SW 1271 (cell line): ENCODE measurements at places on chromosomes 2 and 18.

- no peak for DNase-seq
These were observed 792.7 kb downstream of the RNF144A start for GRCh38 chr2:7709907-7710306.

GRCh38 chr2:23436346-23437098 is 51.5 kb downstream of the KLHL29 start:
- no peak for DNase-seq

DNA sequence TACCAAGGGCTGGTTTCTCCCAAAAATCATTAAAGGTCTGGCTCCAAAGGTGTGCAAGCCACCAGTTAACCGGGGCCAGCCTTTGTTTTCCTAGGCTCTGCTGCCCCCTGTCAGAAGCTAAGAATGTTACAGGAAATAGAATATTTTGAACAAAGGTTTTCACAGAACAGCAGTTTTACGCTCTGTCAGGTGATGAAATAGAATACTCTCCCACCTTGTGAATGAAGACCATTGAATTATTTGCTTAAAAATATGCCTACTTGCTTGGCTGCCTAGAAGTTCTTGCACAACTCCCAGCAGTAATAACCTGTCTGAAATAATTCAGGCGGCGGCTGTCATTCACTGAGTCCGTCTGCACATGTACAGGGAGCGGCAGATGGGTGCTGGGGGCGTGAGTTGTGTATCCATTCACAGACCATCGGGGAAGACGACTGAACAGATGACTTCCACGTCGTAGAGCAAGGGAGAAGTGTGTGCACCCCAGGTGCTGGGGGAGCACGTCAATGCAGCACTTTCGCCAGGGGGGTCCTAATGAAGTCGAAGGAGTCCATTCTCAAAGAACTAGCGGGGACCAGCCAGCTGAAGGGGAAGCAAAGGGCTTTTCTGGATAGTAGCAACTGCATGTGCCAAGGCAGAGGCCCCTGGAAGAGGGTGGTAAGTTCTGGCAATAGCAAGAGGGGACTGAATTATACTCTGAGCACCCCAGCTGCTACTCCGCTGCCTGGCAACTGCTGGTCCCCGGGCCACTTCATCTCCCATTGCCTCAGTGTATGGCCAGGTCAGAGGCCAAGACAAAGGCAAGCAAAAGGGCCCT is 56.1 kb downstream of the SF3B1 start:
- DNase-seq, result peak; percentile 48

GRCh38 chr2:55946793-55947192 is 23.2 kb upstream of the EFEMP1 start:
- DNase-seq, result no peak

- no peak for DNase-seq
These were observed 329.7 kb downstream of the PDE11A start for GRCh38 chr2:177742851-177743250.

- no peak for DNase-seq
These were observed 29.4 kb upstream of the NCOA1 start for GRCh38 chr2:24461685-24462084.

GRCh38 chr2:158717366-158718195 is 77.5 kb upstream of the DAPL1 start:
- no peak for DNase-seq

- no peak for DNase-seq
These were observed 28.2 kb downstream of the SERTAD2 start for GRCh38 chr2:64625299-64626145.

DNA sequence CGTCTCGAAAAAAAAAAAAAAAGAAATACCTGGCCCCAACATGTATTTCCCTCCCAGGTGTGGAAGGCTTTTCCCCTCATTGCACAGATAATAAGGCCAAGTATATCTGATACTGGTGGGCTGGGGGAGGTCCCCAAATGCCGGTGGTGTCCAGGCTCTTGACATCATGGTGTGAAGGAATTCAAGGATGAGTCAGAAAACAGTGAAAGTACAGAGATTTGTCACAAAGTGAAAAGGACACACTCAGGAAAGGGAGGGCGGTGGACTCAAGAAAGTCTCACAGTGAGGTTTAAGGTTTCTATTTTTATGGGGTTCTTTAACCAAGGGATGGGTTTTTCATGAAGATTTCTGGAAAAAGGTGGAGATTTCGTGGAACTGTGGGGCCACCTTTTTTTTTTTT is 37.8 kb upstream of the FZD5 start:
- no peak for DNase-seq

GRCh38 chr18:48934415-48934722 is 16.4 kb downstream of the SMAD7 start:
- no peak for DNase-seq

DNA sequence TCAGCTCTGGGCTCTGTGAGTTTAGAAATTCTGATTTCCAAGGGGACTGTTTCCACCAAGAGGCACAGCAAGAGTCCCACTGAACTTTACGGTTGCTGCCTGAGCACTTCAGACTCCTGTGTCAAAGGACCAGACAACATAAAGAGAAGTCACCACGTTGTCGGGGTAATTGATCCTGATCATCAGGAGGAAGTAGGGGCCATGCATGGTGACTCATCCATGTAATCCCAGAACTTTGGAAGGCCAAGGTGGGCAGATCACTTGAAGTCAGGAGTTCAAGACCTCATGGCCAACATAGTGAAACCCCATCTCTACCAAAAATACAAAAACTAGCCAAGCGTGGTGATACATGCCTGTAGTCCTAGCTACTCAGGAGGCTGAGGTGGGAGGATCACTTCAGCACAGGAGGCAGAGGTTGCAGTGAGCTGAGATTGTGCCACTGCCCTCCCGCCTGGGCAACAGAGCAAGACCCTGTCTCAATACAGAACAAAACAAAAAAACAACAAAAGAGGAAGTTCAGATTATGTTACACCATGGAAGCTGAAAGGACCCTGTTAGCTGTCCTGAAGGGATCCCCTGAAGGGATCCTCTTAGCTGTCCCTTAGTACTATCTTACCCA is 9.4 kb upstream of the ASXL2 start:
- DNase-seq, result no peak

DNA sequence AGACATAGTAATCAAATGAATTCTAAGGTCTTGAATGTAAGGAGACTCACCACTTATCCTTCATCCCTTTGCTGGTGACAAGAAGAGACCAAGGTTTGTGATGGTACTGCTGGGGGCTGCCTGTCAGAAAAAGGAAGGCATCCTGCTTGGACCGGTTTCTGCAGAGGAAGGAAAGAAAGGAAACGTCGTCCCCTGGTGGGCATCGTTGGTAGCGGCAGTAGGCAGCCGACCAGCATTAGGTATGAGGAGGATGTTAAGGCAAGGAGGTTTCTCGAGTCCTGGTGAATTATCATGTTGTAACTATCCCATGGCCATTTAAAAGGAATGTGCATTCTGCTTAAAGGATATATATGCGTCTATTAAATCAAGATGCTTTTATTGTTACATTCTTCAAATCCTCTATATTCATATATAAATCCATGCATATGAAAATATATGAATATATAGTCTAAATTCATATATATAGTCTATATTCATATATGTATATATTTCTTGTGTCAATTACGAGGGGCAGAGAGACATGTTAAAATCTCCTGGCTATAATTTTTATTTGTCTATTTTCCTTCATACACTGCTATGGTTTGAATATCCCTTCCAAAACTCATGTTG is 94.4 kb upstream of the TGFA start:
- peak; percentile 19 for DNase-seq

DNA sequence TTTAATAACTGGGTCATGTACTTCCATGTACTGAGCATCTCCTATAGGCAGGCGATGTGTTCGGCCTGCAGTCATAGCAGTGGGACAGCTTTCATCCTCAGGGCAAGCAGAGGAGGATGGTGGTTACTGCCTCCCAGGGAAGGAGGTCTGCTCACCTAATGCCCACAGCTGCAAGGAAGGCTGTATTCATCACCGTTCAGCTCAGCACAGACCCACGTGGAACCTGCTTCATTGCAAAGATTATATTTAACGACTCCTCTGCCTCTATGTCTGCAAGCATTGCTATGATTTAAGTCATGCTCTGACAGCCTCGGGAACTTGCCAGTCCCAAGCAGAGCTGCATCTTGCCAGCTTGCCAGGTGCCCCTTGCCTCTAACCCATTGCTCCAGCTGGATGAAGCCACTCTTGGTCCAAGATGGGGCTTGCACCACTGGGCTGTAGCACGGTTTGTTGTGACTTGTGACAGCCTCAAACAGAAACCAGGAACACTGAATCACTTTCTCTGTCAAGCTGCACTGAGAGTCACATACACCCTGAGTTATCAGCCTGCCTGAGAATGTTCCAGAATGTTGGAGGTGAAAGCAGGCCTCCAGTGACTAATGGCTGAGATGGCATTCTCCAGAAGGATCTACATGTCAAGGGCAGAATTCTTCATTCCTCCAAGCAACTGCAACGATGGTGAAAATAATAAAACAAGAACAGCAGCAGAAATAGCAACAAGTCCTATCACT is 651.1 kb upstream of the ID2 start:
- DNase-seq, result no peak

- DNase-seq, result no peak
These were observed 125.3 kb upstream of the ITGB6 start for GRCh38 chr2:160325418-160325817.

DNA sequence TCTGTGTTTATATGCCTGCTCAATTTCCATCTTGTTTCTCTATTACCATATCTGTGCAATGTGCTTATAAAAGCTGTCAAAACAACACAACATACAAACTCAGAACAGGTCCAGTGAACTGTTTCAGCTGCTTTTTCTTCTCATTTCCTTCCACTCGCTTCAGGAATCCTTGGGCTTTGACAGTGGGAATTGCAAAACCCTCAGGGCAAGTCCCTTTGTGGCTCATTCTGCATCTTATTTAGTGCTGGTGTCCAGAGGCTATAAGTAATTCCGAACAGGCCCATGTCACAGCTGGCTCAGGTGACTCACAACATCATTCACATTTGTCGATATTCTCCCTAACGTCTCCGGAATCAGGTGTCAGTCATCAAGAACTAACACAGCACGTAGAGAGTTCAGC is 309.9 kb upstream of the ZNF521 start:
- no peak for DNase-seq

- DNase-seq, result no peak
These were observed 525.7 kb downstream of the LRP1B start for GRCh38 chr2:141605163-141605562.

GRCh38 chr2:29766191-29766590 is 155.2 kb downstream of the ALK start:
- DNase-seq, result no peak

- no peak for DNase-seq
These were observed 201.7 kb downstream of the MREG start for GRCh38 chr2:215811409-215812345.
